HFFc6 (cell line): ENCODE measurements at places on chromosomes 1 and 21.

- peak; percentile 59 for DNase-seq
These were observed 157.7 kb downstream of the ROR1 start for GRCh38 chr1:63931468-63931867.

DNA sequence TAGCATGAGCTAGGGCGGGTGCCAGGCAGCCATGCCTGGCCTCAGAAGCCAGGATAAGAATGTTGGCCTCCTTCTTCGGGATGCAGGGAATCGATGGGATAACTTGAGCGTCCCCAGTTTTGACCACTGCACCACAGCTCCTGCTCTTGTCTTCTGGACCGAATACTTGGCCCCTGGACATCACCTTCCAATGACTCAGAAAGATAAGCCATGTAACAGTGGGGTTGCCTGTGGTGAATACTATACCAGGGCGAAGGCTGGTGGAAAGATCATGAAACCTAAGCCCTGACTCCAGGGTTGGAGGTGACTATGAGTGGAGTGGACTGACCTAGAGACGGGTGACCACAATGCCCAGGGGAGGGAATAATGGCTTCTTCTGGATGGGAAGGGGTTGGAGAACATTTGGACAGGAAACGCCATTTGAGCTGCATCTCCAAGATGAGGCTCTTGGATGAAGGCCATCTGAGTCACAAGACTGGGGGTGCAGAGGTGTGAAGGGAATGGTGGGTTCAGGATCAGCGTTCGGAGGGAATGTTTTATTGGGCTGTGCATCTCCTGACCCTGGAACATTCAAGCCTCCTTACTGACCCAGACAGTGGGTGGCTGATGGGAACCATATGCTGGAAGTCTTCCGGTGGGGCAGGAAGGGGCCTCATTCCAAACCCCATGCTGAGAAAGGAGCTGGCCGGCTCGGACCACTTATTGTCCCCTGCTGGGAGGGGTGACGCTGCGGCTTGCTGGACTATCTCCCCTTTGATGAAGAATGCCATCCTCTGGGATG is 18.5 kb upstream of the KCNE2 start:
- peak; percentile 8 for DNase-seq

DNA sequence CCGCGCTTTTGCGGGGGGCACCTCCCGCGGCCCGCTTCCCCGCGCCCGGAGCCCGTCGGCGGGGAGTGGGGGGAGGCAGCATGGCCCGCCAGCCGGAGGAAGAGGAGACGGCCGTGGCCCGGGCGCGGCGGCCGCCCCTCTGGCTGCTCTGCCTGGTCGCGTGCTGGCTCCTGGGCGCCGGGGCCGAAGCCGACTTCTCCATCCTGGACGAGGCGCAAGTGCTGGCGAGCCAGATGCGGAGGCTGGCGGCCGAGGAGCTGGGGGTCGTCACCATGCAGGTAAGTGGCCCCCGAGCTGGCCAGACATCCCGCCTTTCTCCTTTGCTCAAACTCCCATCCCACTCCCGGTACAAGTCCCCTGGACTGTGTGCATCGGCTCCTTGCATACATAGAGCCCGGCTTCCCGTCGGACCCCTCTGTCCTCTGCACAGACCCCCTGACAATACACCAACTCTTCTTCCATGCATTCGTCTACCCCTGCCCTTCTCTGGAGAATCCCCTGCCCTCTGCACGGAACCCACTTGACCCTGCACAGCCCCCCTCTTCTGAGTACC is 812 bp downstream of the CACHD1 start:
- DNase-seq = no peak

DNA sequence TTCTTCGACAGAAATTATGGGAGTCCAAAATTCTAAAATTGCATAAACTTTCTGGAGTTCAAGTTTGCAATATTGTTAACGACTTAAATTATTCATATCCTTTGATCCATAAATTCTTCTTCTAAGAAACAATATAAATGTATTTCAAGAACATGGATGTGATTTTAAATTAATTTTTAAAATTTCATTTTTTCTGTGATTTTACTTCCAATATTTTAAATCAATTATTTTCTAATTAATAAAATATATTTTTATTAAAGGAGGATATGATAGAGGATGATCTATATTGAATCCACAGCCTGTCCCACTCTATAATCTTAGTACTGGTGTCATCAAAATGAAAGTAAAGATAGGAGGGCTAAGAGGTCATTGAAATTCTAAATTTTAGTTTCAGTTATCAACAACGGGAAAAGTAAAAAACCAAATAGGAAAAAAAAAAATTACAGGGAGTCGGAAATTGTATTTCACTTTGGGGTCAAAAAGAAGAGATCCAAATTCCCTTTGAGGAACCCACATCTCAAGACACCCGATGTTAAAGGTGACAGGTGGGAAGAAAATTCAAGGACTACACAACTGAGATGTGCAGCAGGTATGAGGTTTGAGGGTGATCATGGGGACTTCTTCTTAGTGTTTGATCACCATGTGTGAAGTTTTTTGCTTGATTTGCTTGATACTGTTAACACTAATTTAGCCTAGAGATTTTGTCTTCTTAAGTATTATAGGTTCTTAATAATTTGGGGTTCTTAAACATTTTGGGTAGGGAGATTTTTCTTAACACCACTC is 154.8 kb upstream of the RGS18 start:
- DNase-seq = no peak

DNA sequence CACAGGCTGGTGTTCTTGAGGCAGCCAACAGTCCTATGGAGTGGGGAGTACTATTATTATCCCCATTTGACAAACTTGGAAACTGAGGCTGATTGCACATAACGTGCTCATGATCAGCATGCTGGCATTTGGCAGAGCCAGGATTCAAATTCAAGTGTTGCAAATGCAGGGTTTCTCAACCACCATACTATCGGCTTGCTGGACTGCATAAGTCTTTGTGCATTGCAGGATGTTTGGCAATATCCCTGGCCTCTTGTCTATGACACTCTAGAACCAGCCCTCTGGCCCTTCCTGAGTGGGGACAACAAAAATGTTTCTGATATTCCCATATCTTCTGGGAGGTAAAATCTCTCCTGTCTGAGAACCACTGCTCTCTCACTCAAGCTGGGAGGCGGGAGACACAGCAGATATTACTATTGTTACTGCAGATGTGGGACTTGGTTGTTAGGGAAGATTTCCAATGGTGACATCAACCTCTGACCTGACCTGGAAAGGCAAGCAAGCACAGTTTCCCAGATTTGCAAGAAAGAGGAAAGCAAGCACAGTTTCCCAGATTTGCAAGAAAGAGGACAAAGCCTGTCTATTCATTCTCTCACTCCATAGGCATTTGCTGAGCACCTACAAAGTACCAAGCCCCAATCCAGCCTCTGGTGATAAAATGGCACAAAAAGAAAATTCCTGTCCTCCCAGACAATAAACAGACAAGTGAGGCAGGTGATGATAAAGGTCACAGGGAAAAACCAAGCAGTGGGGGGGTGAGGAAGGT is 1.0 kb upstream of the AADACL3 start:
- no peak for DNase-seq

- no peak for DNase-seq
These were observed 48.3 kb downstream of the ARID4B start for GRCh38 chr1:235279694-235280093.

- peak; percentile 49 for DNase-seq
These were observed 63.8 kb downstream of the TBCE start for GRCh38 chr1:235430991-235431390.

GRCh38 chr21:35587841-35588380 is 472.4 kb downstream of the SETD4 start:
- no peak for DNase-seq

GRCh38 chr1:8463144-8463927 is 145.4 kb downstream of the SLC45A1 start:
- DNase-seq = peak; percentile 40

- DNase-seq = no peak
These were observed 194.1 kb upstream of the ADGRL2 start for GRCh38 chr1:81606656-81607055.

DNA sequence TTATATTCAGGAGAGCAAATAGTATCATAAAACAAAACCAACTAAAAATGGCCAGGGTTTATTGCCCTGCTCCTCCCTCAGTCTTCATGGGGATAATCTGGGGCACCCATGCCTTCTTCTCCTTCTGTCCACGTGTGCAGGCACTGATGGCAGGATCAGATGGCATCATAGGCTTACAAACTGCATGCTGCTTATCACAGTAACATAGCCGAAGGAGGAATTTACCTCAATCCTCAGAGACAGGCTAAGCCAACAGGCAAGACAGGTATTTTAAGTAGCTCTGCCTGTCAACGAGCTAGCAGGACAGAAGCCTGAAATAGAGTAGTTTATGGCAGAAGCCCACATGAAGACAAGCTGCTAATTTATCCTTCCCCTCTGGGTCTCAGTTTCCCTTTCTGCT is 9.4 kb downstream of the LAMB3 start:
- DNase-seq = no peak

- DNase-seq = no peak
These were observed 122.2 kb downstream of the NAV1 start for GRCh38 chr1:201660931-201661822.

DNA sequence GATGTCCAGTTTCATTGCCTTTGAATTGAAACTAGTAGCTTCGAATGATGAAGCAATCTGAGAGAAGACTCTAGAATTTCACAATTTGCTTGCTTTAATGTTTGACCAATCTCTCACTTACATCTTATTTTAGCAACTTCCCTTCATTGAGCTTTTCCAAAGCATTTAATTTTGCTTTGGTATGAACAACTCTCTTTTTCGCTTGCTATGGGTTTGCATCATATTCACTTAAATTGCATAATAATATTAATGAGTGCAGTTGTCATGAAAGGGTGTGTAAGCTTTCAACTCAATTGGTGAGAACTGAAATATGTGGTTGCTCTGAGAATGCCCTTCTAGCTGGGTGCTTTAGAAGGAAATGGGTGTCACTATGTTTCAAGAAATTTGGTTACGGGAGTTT is 309.2 kb downstream of the HLX start:
- no peak for DNase-seq

- DNase-seq = no peak
These were observed 534.9 kb upstream of the USP24 start for GRCh38 chr1:55749975-55750627.

GRCh38 chr21:20998456-20998789 is 214 bp downstream of the NCAM2 start:
- DNase-seq = no peak

GRCh38 chr1:45647248-45648021 is 23.6 kb upstream of the CCDC17 start:
- no peak for DNase-seq

DNA sequence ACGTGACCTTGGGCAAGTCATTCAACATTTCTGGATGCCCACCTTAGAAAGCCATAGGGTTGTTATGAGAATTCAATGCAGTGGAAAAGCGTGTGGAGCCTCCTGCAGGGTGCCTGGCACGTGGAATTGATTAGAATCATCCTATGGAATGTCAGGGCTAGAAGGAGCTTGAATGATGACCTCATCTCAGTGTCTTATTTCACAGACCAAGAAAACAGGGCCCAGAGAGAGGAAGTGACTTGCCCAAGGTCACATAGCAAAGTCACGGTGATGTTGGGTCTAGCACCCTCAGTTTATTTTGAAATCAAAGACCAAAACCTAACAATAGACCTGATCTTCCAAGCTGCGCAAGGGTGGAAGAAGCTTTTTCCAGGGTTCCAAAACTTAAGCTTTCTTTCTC is 6.0 kb downstream of the TRABD2B start:
- DNase-seq = peak; percentile 3

DNA sequence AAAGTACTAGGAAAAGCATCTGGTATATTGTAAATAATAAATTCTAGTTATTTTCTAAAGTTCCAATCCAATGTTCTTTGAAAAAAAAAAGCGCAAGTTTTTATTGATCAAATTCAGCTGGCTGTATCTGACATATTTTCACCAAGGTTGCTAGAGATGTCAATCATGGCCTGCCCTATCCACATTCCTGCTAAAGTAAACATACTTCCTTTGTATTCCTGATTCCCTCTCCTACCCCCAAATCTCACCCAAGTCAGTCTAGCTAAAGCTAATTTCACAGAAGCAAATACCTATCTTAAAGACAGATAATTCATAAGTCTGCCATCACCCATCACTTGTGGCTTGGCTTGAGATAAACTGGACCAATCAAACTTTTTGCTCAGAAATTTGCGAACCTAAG is 21.3 kb downstream of the ANKRD13C start:
- DNase-seq = no peak

GRCh38 chr1:151288502-151288901 is 6.4 kb downstream of the ZNF687 start:
- DNase-seq = no peak

GRCh38 chr1:153345187-153346076 is 3.2 kb downstream of the PGLYRP4 start:
- DNase-seq = no peak

- no peak for DNase-seq
These were observed 3.8 kb downstream of the SERTAD4 start for GRCh38 chr1:210236386-210236839.

DNA sequence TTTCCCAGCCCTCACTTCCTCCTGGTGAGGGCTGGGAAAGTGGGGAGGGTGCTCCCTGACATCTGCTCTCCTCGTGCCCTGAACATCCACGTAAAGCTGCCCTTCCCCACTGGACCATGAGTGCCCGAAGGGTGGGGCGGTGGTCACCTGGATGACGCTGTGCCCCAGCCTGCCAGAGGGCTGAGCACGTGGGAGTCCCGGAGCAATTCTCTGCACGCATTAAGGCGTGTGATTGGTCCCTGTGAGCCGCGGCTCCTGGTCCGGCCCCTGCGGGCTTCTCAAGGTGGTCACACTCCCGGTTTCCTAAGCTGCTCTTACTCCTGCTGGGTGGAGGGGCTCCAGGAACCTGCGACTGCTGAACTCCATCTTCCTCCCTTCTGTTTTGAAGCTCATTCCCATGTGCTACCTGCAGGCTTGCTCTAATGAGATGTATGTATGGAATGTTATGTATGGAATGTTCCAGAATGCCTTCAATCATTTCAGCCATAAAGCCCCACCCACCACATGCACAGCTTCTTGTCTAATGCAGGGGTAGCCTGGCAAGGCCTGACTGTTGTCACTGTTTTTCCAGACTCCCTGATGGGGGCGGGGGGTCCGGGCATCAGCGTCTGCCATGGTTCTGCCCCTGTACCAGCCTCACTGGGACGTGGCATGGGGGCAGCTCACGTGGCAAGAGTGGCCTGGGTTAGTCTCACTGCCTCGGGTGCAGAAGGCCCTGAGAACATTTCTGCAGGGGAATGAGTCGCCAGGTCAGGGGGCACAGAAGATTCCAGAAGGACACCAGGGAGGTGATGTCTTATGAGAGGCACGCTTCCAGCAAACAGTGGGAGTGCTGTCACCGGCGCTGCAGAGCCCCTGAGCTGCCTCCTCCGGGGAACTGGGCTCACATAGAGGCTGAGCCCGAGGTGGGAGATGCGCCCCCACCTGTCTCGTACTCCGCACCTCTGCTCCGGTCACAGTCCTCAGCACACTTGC is 19.4 kb downstream of the KRTAP10-1 start:
- no peak for DNase-seq

DNA sequence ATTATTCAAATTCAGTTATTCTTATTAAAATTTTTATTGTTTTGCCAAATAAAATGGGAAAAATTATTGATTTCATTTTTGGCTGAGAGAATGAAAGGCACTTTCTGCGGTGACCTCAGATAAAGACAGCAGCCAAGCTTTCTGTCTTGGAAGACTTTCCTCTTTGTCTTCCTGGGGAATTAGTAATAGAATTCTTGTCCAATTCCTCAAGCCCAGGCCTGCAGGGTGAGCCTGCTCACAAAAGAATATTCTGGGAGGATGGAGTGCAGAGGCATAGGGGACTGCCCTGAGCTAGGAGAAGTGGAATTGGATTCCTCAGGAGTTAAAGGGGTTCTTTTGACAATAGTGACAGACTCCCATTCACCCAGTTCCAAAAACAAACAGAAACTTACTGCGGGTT is 614.5 kb upstream of the ADGRL2 start:
- DNase-seq = no peak

- peak; percentile 80 for DNase-seq
These were observed 9.7 kb upstream of the SHCBP1L start for GRCh38 chr1:182962554-182963115.
